Activated CD4-positive, alpha-beta T cell treated with anti-CD3 and anti-CD28 coated beads, Interleukin-2, amount 50 U/mL, for 16 hours (primary cell): ENCODE measurements at places on chromosomes 1 and 21.

- DNase-seq: no peak
These were observed 436.3 kb downstream of the PTPRU start for GRCh38 chr1:29672416-29673227.

GRCh38 chr21:15722591-15723324, 7.0 kb upstream of the USP25 start:
- DNase-seq: no peak

GRCh38 chr1:67713057-67713846, 28.3 kb downstream of the GADD45A start:
- DNase-seq: no peak

DNA sequence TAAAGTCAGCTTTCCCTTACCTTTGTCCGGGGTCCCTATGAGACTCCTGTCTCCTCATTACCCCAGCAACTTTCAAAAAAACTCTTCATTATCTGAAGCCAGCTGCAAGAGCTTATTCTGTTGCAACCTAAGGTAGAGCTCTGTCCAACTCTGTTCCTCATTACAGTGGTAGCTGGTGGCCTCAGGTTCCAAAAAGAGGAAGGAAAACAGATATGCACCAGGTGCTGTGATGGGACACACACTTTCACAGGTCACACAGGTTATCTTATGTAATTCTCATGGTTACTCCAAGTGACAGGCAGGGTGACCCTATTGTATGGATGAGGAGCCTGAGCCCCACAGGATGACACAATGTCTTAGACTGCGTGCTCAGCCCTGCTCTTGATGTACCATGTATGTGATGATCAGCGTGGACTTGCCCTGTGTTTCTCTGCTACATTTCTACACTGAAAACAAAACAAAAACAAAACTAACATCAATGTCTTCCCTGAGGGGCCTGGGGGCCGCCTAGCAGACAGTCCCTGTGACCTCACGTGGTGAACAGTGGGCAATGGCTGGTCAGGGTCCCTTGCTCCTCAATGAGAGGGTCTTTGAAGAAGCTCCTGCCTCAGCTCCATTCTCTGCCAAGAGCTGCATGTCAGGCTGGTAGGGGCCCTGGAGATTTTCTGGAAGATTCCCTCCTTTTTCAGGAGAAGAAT, 9.7 kb upstream of the TENT5C start:
- DNase-seq: no peak

- DNase-seq: no peak
These were observed 16.0 kb downstream of the ATP1A1 start for GRCh38 chr1:116389013-116389412.

GRCh38 chr1:201591981-201592380, 53.1 kb downstream of the NAV1 start:
- no peak for DNase-seq

- DNase-seq: peak; percentile 66
These were observed at the start of gene LAPTM5 for GRCh38 chr1:30757352-30758120. LAPTM5 (minus strand) TSS chr1:30757774; CDS start chr1:30757745, 29 bp downstream.

DNA sequence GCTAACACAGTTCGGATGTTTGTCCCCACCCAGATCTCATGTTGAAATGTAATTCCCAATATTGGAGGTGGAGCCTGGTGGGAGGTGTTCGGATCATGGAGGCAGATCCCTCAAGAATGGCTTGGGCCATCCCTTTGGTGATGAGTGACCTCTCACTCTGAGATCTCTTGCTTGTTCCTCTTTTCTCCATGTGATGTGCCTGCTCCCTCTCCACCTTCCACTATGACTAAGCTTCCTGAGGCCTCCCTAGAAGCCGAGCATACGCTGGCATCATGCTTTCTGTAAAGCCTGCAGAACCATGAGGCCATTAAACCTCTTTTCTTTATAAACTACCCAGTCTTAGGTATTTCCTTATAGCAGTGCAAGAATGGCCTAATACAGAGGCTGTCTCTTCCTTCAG, 8.1 kb upstream of the PLA2G5 start:
- no peak for DNase-seq

DNA sequence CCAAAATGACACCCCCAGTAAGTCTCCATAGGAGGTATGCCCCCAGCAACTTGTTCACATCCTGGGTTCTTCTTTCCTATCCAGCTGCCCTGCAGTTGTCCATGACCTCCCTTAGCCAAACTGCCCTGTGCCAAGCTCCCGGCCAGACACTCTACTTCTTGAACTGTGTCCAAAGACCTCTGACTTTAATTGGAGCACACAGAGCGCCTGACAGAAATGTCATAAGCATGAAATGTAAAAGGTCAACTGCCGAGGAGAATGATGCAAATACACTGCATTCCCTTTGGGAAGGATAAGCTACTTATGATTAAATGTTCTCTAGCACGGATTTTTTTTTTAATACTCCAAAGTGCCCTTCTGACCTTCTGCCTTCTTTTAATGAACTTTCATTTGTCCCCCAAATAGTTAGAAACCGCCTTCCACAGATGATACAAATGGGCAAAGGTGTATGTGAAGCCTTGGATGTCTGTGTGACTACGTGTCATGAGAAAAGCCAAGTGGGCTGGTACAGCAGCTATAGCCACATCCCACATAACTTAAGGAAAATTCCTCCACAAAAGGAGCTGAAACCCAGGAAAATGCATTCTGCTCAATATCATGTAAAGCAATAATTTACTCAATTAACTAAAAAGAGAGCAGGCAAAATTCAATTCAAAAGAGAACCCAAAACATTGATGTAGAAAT, 26.8 kb downstream of the PALMD start:
- DNase-seq: no peak

DNA sequence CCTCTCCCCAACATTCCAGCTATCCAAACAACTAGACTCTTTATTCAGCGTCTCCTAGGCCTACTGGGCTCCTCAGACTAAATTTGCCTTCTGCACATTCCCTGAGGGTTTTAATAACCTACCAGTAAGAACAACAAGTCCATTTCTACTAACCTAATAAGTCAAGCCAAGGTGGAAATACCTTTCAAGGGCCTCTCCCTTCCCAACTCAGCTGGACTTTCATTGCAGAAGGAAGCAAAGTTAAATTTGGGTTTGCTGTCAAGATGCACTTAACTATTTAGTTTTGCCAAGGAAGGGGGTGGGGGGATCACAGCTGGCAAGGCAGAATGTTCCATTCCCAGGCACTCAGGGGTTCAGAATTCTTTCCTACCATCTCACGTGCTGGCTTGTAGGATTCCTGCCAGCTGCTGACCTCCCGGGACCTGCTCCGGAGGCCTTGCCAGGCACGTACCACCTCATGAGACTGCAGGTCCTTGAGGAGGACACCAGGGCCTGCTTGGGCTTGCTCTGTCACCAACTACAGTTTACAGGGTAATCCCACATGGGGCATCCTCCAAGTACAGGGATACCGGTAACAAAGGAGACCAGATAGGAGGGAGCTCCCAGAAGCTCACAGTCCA, 29.8 kb downstream of the SLC30A1 start:
- no peak for DNase-seq

GRCh38 chr1:167022384-167022783, 33.3 kb downstream of the MAEL start:
- DNase-seq: peak; percentile 6

- DNase-seq: no peak
These were observed 1.7 kb downstream of the IKBKE start for GRCh38 chr1:206472024-206472423.

DNA sequence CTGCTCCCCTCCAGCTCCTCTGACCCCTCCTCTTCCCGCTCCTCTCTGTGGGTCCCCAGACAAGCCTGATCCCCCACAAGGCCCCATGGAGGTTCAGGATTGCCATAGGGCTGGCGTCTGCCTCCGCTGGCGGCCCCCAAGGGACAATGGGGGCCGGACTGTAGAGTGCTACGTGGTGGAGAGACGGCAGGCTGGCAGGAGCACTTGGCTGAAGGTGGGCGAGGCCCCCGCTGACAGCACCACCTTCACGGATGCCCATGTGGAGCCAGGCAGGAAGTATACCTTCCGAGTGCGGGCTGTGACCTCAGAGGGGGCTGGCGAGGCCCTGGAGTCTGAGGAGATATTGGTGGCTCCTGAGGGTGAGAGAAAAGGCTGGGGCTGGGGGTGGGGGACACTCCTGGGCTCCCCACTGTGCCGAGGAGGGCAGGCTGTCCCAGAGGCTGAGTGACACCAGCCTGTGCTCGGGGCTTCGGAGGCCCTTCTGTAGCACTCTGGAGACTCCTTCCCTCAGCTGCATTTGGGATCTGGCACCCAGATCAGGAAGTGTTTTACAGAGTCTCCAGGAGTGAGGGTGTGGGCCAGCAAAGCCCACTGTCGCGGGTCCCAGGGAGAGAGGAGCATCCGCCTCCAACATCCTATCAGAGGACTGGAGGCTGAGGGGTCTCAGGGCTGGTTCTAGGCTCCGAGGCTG, 25.9 kb downstream of the IGFN1 start:
- no peak for DNase-seq

- DNase-seq: no peak
These were observed 7.2 kb upstream of the DSCAM start for GRCh38 chr21:40853956-40854688.

GRCh38 chr1:172177849-172178248, 242.6 kb upstream of the C1orf105 start:
- no peak for DNase-seq

DNA sequence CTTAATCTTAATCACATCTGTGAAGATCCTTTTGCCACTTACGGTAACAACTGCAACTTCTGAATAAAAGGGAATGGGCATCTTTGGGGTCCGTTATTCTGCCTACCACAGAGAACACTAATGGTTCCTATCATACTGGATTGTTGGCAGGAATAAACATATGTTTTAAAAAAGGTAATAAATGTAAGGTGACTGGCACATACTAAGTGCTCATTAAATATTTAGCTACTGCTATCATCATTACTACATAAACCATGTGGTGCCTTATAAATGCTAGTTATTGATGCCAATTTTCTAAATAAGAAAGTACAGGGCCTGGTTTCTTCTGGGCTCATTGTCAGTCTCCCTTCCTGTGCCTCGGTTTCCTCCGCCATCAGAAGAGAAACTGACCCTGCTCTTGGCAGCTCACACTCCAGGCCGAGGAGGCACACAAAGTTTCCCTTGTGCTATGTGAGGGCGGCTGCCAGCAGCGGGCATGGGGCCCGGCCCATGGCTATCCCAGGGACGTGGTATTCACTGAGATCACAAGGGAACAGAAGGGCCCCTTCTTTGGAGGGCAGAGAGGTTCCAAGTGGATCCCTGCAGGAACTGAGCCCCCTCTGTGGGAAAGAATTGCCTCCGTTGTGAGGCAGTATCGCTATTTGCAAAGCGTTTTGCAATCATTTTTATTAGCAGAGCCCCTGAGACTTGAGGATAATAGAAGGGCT, 26.2 kb downstream of the NAV1 start:
- no peak for DNase-seq

DNA sequence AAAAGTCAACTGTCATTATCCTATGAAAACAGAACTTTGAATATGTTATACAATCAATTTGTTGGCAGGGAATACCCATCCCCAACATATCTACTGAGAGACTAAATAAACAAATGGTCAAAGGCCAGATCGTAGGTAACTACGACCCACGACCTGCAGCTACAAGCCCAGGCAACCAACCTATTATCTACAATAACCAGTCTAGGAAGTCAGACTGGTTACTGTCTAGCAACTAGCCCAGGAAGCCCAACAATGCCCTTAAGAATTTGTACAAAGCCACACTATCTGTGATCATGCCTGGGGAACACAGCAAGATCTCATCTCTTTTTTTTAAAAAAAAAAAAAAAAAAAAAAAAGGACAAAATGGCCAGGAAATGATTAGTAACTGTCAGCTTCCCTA, 58.7 kb downstream of the SMYD3 start:
- DNase-seq: no peak

- DNase-seq: no peak
These were observed 129.5 kb upstream of the PRMT6 start for GRCh38 chr1:106926803-106927582.

- DNase-seq: no peak
These were observed 18.8 kb downstream of the ODF2L start for GRCh38 chr1:86377341-86377740.

- no peak for DNase-seq
These were observed 39.7 kb downstream of the AZIN2 start for GRCh38 chr1:33120436-33121231.

DNA sequence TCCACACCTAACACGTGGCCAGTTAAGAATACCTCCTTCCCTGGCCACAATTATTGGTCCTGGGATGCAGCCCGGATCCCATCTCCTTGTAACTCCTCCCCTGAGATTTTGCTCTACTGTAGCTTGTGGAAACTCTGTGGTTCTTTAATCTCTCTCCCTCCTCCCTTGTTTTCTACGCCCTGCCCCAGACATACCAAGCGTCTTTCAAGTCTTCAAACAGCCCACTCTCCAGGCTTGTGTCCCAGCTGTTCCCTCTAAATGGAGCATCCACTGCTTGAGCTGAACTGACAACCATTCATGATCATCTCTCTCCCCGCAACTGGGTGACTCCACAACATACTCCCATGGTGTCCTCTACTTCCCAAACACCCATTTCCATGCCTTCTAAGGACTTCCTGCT, 111.6 kb downstream of the SIPA1L2 start:
- DNase-seq: no peak

DNA sequence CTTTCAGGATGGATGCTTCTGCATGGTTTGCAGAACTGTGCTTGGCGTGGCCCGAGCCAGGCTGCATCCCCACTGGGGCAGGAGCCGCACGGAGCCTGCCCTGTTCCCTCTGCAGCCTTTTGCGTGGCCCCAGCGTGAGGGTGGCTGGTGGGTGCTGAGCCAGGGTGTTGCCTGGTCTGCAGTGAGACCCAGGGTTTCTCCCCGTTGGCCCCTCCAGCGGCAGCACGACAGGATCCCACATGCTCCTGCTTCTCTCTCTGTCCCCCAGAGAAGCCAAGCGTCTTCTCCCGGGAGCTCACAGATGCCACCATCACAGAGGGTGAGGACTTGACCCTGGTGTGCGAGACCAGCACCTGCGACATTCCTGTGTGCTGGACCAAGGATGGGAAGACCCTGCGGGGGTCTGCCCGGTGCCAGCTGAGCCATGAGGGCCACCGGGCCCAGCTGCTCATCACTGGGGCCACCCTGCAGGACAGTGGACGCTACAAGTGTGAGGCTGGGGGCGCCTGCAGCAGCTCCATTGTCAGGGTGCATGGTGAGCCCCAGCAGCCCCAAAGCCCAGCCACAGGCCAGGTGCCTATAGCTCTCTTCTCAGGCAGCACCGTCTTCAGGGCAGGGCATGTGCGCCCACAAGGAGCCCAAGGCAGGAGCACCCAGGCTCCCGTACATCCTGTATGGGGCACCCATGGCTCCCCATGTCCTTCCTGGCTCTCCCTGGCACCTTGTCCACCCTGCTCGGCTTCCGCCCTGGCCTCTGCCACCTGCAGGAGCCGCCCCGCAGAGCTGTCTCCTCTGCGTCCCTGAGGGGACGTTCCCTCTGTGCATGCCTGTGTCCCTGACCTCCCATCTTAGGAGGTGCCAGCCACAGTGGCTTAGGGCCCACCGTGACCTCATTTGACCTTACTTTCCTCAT, 78.9 kb downstream of the OBSCN start:
- DNase-seq: no peak

GRCh38 chr1:97610102-97610501, 310.7 kb downstream of the DPYD start:
- DNase-seq: no peak

DNA sequence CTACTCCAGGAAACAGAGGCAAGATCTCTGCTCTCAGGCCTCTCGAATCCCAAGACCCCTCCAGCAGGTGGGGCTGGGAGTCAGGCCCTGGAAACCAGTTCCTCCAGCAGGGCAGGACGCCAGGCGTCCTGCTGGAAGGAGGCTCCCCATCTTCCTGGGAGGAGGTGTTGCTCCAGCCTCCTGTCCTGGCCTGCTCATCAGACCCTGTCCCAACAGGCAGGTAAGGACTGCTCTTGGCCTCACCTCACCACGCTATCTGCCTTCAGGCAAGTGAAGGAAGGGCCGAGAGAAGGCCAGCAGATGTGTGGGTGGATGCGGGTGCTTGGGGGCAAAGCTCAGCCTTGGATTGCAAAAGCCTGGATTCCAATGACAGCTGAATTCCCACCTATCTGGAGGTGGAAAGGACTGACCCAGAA, 82.9 kb downstream of the SSBP3 start:
- no peak for DNase-seq
